ENCODE measurements at places on chromosomes 13 and 19.

DNA sequence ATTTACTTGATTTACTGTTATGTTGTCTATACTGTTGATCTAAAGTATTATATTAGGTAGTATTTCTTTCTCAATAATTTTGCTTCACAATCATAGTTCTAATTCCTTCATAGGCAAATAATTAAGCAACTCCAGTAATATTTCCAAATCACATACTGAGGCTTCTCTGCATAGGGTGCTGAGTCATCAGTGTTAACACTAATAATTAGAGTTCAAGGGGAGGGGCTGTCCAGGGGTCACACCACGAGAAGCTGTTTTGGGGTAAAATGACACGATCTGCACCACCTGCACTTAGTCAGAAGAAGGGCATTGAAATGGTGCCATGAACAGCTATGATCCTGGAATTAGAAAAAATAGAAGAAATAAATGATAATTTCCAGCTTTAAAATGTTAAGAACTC, 1230.9 kb upstream of the SLC10A2 start:
- no peak for DNase-seq

- no peak for DNase-seq
These were observed 2.6 kb downstream of the CAPN12 start for GRCh38 chr19:38741670-38742069.

DNA sequence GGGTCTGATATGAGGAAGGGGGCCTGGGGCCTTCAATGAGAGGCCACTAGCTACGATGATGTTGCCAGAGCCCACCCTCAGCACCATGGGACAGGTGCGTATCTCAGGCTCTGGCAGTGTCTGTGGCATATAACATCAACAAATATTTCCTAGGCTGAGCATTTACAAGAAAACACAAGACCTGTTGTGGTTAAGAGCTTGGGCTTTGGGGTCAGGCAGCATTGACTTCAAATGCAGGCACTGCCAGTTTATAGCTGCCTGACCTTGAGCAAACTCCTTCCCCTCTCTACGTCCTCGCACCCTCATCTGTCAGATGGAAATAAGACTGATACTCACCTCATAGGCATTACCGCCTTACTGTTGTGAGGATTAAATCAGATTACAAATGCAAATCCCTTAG, 156.0 kb downstream of the KATNAL1 start:
- DNase-seq = no peak

DNA sequence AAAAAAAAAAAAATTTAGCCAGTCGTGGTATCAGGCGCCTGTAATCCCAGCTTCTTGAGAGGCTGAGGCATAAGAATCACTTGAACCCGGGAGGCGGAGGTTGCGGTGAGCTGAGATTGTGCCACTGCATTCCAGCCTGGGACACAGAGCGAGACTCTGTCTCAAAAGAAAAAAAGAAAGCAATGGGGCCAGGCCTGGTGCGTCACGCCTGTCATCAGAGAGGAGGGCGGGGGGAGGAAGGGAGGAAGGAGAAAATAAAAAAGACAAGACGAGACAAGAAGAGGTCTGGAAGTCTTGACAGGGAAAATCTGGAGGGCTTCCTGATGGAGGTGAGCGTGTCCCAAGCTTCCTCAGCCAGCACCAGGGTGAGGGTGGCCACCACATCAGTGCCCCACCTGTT, 54.9 kb upstream of the PTPRS start:
- no peak for DNase-seq

DNA sequence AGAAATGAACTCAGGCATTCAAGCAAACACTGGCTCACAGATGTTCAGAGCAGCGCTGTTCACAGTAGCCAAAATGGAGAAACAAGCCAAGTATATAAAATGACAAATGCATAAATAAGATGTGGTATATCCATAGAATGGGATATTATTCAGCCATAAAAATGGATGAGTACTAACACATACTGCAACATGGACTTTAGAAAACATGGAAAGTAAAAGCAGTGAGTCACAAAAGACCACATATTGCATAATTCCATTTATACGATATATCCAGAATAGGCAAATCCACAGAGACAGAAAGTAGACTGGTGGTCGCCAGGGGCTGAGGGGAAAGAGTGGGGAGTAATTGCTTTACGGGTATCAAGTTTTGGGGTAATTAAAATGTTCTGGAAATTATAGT, 6.6 kb downstream of the ZNF837 start:
- no peak for DNase-seq

GRCh38 chr13:26249551-26249950, 4.4 kb upstream of the CDK8 start:
- DNase-seq = no peak

GRCh38 chr13:48132961-48133360, 38.1 kb upstream of the MED4 start:
- DNase-seq = no peak

- DNase-seq = no peak
These were observed 296.6 kb downstream of the RFC3 start for GRCh38 chr13:34114581-34114980.

- DNase-seq = no peak
These were observed 11.7 kb upstream of the IRGC start for GRCh38 chr19:43704002-43704705.

GRCh38 chr13:33100886-33101285, 84.7 kb downstream of the KL start:
- DNase-seq = no peak

GRCh38 chr13:108304170-108305016, 34.9 kb downstream of the TNFSF13B start:
- no peak for DNase-seq
